Activated CD8-positive, alpha-beta memory T cell treated with anti-CD3 and anti-CD28 coated beads for 1 hour (primary cell): ENCODE measurements at places on chromosomes 5 and 9.

DNA sequence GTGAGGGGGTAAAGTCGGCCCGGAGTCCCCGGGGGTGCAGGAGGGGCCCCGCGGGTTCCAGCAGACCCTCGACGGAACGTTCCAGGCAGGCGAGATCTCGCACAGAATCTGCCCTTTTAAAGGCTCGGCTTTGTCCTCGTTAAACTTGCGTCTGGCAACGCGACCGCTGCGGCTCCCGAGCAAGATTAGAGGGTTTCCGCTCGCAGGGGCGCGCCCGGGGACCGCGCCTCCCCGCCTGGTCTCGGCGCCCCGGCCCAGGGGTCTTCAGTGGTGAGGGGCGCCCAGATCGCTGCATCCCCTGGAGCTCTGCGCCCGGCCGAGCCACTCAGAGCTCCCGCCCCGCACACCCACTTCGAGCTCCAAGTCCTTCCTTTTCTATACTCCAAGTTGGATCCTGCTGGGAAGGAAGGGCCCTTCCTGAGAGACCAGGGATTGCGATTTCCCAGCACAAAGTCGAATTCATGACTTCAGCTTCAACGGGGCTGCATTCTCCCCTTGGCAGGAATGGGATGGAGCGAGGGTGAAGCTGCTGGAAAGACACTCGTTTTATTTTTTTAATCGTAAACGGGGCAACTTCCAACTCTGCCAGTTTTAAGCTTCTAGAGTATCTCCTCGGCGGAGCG is 11.3 kb downstream of the PROP1 start:
- DNase-seq = no peak

GRCh38 chr5:96503501-96504236 is 70.6 kb upstream of the PCSK1 start:
- DNase-seq = no peak

- no peak for DNase-seq
Observed at GRCh38 chr9:37286530-37287175, 135.8 kb upstream of the GRHPR start.

GRCh38 chr5:58019614-58020013 is 440.3 kb downstream of the PLK2 start:
- DNase-seq = no peak

- DNase-seq = no peak
Observed at GRCh38 chr5:34682926-34683623, 26.9 kb downstream of the RAI14 start.

DNA sequence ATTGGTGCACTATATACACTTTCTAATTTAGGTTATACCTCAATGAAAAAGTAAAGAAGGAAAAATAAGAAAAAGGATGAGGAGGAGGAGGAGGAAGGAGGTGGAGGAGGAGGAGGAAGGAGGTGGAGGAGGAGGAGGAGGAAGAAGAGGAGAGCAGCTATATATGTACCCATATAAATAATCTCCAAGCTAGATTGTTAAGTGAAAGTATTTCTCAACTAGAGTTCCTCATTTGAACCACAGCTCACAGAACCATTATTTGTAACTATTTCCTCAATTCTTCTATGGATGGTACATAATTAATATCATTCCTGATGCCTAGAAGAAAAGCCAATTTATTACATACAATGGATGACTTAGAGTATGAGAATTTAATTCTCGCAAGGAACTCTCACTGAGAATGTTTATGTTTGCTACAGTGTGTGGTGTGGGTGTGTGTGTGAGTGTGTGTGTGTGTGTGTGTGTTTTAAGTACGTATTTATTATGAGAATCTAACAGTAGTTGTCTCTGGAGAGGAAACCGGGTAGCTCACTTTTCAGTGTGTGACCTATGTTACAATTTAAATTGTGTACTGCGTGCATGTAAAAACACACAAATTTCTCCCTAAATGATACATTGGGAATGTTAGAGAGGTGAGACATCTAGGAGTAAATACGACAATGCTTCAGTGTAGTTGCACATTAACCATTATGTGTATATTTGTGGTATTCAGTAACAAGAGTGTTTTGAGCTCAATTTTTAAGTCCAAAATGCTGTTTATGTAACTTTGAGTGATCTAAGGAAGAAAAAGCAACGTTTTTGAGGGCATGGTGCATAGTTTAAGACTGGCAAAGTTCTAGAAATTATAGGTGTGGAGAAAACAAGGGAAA is 20.2 kb upstream of the NREP start:
- no peak for DNase-seq

- no peak for DNase-seq
Observed at GRCh38 chr5:172705576-172706084, 64.6 kb downstream of the NEURL1B start.

GRCh38 chr5:54317511-54318260 is 7.3 kb upstream of the ARL15 start:
- DNase-seq = no peak

- DNase-seq = no peak
Observed at GRCh38 chr9:76433836-76434235, 25.1 kb upstream of the GCNT1 start.

GRCh38 chr5:138944527-138945322 is 69.6 kb upstream of the LRRTM2 start:
- no peak for DNase-seq

- DNase-seq = no peak
Observed at GRCh38 chr9:122382901-122383850, 12.4 kb downstream of the PTGS1 start.

GRCh38 chr5:5799826-5800225 is 377.3 kb downstream of the ICE1 start:
- no peak for DNase-seq

DNA sequence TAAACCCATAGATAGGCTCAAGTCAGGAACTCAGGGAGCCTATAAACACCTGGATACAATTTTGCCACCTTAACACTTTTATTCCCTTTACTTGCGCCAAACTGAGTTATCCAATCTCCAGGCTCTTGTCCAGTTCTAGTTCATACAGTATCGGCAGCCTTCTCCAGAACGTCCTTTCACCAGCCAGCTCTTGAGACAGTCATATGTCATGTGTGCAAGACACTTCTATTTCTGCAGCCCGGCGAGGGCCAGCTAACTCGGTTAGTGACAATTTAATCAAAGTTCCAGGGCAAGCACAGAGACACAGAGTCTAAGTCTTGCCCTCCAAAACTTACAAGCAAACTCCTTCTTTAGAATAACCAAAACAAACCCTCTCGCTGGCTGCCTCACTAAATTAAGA is 12.9 kb downstream of the ABCA1 start:
- DNase-seq = no peak

DNA sequence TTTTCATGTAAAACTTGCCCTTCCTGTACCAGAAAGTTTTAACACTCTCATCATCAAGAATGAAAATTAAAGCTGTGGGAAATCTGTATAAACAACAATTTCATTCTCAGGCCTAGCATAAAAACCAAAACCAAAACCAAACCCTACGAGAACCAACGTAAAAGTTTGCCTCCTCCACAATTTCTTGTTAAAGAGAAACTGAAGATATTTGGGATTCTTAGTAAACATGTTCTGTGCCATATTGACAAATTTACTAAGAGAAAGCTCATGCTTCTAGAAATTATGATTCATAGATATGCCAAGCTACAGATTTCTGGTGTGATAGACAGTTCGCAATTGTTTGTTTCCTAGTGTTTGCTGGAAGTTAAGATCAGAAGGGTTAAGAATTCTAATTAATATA is 801.0 kb upstream of the NUDT12 start:
- no peak for DNase-seq

- no peak for DNase-seq
Observed at GRCh38 chr9:120855827-120856670, 13.3 kb upstream of the PSMD5 start.

DNA sequence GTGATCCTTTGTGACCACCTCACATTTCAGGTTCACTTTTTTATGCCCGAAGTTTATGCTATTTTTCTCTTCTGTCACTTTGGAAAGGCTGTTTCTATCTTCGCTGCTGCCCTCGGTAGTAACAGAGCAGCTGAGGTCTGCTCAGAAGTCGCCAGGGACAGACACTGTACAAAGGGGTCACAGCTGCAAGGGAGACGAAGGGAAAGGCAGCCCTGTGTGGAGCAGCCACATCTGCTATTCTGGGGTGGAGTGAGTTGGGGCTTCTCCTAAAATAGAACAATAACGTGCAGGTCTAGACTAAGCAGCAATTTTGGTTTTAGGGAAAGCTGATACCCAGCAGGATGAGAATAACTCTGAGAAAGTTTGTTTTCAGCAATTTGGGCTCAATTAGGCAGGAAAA is 72.5 kb downstream of the ACTL7B start:
- DNase-seq = no peak

- no peak for DNase-seq
Observed at GRCh38 chr9:12813960-12814876, 39.4 kb downstream of the LURAP1L start.

DNA sequence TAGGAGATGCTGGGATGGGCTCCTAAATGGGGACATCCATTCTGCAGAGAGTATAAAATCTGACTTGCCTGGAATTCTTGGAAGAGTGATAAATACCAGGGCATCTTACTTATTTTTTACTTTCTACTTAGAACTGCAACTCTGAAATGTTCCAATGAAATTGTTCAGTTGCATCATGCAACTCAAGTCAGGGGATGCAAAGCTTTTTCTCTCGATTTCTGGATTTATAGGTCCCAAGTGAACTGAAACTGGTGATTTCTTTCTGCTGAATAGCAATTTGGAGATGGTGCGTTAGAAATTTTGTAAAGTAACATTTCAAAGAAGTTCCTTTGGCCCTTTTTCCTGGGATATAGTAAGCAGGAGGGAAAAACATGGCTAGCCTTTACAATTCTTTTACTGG is 238.4 kb upstream of the CD180 start:
- DNase-seq = no peak

GRCh38 chr5:37088009-37088408 is 161.2 kb downstream of the CPLANE1 start:
- DNase-seq = no peak

GRCh38 chr9:100322954-100323536 is 29.7 kb downstream of the TEX10 start:
- no peak for DNase-seq

- DNase-seq = no peak
Observed at GRCh38 chr5:165201369-165201768, 1696.0 kb downstream of the MAT2B start.

- DNase-seq = no peak
Observed at GRCh38 chr9:125325826-125326225, 64.2 kb downstream of the GAPVD1 start.

DNA sequence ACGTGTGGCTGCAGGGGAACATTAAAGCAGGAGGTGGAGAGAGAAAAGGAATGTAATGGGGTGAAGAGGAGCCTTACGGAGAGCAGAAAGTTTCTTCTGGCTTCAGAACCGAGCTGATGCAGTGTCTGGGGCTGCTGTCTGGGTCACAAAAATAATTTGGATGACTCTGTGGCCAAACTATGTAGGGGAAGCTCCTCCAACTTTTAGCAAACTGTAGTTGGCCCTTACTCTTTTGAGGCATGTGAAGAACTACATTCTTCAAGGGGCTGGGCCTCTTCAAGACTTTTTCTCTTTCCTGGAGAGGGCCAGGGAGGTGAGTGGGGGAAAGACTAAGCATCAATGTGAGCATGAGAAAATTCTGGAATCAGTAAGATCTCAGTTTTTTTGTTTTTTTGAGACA is 31.9 kb upstream of the SPARC start:
- DNase-seq = no peak

DNA sequence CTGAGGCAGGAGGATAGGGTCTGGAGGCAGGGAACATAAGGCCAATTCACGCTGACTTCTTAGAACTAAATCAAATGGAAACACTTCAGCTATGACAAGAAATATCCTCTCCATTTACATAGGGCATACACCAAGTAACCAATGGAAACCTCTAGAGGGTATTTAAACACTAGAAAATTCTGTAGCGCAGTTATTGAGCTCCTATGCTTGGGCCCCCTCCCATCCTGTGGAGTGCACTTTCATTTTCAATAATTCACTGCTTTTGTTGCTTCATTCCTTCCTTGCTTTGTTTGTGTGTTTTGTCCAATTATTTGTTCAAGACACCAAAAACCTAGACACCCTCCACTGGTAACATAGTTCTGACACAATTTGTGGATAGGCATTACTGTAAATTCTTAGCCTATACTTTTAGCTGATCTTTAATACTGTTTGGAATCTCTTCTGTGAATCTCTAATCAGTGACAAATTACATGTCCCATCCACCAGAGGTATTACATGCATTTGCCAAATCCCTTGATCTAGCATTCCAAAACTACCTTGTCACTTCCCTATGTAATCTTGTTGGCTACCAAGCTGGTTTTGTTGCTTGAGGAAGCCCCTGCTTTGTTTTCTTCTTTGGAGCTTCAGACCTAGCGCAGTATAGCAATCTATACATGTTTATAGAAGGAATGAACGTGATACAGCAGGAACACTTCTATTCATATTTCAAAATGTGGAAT is 61.6 kb downstream of the ST8SIA4 start:
- DNase-seq = no peak

DNA sequence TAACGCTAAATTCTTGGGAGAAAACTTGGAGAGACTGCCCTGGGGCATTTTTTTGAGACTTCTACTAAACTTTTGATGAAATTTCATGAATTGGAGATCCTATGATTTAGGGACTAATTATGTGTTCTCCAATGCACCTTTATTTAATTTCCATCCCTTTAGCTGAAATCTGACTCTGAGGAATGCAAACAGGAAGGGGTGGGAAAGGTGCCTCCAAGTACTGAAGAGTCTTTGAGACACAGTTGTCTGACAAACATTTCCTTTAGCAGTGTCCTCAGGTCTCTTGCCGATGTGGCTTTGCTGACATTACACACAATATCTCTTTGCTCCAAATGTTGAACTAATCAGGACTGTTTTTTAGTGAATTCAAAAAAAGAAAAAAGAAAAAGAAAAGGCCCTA is 76.9 kb downstream of the LIX1 start:
- no peak for DNase-seq

GRCh38 chr5:135112008-135112725 is 78.1 kb upstream of the PITX1 start:
- no peak for DNase-seq

GRCh38 chr5:27769748-27770402 is 731.5 kb upstream of the CDH9 start:
- no peak for DNase-seq

DNA sequence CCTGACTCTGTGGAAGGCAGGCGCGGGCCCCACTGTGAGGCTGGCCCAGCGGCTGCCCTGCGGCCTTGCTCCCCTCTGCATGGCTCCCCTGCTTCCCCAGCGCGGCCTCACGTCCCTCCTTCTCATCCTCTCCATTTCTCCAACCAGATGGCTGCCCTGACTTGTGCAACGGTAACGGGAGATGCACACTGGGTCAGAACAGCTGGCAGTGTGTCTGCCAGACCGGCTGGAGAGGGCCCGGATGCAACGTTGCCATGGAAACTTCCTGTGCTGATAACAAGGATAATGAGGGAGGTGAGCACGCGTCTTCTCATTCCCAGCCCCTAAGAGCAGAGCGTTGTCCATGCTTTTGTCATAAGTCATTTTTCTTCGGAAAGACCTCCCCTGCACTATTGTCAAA is 129.0 kb upstream of the WWC1 start:
- DNase-seq = no peak

DNA sequence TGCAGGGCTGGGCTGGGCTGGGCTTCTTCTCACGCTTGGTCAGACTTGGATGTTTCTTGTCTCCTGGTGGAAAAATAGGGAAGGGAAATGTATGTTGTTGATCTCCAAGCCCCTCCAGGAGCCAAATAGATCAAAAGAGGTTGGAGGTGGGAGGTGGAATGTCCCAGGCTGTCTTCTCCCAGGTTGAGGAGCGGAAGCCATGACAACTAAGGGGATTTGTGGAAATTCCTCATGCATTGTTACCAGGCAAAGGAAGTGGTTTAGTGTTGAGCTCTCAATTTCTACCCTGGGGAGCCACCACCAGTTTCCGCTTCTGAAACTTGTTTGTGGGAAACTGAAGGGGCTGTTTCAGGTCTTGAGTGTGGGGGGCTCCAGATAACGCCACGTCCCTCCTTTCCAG is 79.0 kb downstream of the SPRY4 start:
- no peak for DNase-seq
